Tongue (tissue), 3 donors: ENCODE measurements at places on chromosomes 16 and 17.

DNA sequence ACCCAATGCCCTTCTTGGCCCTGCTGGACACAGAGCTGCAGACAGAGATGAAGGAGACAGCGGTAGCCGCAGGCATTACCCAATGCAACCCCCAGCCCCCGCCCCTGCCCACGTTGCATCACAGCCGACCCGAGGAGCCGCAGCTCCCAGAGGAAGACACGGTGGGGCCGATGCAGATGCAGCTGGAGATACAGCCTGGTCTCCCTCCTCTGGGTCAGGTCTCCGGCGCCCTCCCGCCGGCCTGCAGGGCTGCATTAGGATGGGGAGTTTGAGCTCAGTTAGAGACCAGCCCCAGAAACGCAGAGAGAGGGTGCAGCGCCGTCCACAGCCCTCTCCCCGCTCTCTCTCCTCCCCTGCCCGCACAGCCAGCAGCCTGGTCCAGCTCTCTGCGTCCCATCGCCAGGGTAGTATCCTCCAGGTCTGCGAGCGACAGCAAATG, 19.4 kb upstream of the UBE2I start:
- no peak for DNase-seq

DNA sequence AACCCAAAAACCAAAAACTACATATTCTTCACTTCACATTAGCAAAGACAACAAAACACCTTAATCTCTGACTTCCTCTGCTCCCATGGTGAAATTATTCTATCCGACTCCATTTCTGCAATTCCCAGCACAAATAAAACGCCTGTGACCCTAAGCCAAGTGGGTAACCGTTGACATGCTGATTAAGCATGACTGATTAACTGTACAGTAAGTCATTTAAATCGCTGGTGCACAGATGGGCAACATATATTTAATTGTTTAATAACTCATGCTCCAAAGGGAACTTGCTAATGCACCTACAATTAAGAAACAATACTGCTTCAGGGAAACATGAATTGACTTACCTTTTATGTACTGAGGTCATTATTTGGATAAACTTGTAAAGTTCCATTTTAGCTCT, 436.7 kb downstream of the KIF2B start:
- no peak for DNase-seq

DNA sequence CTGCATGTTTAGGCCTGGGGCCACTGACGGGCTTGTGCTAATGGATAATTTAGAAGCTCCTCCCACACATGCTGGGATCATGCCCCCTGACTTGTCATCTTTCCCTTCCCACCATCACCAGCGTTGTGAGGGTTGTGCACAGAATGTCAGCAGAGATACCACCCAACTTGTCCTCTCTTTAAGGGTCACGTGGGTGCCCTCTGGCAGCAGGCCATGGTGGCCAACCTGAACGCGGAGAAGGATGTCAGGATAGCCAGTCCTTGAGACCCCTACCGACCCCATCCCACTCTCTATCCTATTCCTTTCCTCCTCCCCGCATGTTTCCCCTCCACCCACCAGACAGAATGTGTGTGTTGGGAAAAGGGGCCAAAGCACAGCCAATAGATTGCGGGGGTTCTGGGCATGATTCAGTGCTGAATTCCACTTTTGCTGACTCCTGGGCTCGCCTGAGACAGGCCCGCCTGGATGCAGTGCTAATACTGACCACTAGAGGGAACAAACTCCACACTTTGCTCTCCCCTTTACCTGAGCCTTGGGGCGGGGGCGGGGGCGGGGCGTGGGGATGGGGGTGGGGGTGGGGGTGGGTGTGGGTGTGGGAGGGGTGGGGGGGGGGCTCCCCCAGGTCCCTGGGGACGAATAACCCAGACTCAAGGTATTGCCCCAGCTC, at the start of gene GH2:
Gene GH2 (minus strand): TSS at position 10 of the 667 bp plus-strand sequence. CDS start 143 bp downstream, outside the sequence.
- DNase-seq, result peak; percentile 48

DNA sequence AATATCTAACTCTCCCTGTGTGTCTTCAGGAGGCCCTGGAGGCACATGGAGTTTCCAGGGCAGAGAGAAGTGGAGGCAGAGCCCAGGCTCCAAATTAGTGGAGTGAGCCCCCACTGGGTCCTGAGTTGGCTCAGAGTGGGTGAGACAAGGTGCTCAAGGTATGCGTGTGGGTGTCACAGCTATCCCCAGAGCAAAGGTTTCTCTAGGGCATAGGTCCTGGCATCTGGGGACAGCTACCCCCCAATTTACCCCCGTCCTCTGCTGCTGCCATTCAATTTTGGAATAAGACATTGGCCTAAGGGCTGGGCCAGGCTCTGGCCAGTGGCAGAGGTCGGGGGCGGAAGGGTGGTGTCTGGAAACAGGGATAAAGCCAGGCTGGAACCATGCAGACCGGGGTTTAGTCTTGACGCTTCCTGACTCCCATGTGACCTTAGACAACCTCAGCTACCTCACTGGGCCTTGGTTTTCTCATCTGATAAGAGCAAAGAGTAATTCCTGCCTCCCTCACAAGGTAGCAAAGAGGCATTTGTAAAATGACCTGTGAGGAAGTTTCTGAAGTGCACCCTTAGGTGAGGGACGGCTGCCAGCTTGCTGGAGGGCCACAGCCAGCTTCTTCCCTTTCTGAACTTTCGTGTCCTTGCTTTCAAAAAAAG, 78.2 kb upstream of the TMEM97 start:
- no peak for DNase-seq

- DNase-seq, result peak; percentile 63
Measured at GRCh38 chr16:82761236-82761635, 134.5 kb downstream of the CDH13 start.

GRCh38 chr16:79928142-79928873, 327.8 kb upstream of the MAF start:
- DNase-seq, result peak; percentile 59

- DNase-seq, result no peak
Measured at GRCh38 chr17:31444026-31444425, 52.6 kb downstream of the RAB11FIP4 start.

GRCh38 chr17:3659541-3660111, 8.8 kb downstream of the TAX1BP3 start:
- peak; percentile 30 for DNase-seq

DNA sequence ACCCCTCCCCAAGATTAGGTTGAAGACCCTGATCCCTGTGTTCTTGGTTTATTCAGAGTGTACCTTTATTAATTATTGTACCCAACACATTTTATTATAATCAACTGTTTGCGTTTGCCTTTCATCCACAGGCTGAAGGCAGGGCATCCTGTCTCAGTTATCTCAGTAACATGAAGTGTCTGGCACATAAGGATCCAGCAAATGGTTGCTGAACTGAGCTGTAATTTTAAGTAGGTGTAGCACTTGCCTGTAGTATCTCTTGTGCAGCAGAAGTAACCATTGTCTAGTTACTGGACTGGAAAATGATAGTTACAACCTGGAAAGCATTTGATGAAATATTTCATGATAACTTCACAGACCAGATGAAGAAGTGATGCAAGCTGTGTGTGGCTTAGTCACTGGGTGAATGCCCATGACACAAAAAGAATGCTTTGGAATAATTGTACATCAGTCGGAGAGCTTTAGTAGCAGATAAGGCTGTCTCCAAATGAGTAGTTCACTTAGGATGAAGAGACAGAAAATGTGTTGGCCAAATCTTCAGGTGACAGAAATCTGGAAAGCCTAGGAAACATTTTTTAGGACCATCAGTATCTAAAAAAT, 56.6 kb downstream of the ESRP2 start:
- no peak for DNase-seq

DNA sequence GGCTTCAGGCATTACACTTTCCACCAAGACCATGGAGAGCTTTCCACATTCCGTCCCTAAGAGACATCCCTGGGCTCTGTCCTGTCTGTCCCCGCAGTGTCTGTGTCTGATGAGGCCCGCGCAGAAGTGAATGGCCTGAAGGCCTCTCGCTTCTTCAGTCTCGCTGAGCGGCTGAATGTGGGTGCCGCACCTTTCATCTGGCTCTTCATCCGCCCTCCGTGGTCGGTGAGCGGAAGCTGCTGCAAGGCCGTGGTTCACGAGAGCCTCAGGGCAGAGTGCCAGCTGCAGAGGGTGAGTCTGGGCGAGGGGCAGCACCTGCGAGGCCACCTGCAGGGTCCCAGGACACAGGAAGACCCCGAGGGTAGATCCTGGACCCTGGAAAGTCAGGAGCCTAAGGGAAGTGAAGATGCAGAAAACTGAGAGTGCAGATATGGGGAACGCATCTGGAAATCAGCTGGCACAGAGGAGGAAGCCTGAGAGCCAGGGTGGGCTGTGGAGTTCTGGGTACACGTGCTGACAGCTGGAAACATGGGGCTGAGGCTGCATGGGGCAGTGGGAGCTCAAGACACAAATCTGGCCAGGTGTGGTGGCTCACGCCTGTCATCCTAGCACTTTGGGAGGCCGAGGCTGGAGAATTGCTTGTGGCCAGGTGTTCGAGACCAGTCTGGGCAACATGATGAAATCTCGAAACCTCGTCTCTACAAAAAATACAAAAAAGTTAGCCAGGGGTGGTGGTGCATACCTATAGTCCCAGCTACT, 8.0 kb downstream of the CCNF start:
- no peak for DNase-seq

GRCh38 chr16:48113001-48113400, 42.8 kb downstream of the ABCC12 start:
- no peak for DNase-seq

DNA sequence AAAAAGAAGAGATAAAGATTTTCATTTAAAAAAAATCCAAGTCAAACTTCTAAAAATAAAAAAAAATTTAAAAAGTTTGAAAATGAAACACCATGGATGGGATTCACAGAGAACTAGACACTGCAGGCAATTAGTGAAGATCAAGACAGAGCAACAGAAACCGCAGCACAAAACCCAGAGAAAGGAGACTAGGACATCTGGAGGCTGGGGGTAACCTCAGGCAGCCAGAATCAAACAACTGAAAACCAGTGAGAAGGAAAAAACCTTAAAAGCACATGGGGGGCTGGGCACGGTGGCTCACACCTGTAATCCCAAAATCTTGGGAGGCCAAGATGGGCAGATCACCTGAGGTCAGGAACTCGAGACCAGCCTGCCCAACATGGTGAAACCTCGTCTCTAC, 30.6 kb downstream of the LITAFD start:
- DNase-seq, result no peak

GRCh38 chr17:43366891-43367736, 31.7 kb upstream of the ARL4D start:
- DNase-seq, result no peak

DNA sequence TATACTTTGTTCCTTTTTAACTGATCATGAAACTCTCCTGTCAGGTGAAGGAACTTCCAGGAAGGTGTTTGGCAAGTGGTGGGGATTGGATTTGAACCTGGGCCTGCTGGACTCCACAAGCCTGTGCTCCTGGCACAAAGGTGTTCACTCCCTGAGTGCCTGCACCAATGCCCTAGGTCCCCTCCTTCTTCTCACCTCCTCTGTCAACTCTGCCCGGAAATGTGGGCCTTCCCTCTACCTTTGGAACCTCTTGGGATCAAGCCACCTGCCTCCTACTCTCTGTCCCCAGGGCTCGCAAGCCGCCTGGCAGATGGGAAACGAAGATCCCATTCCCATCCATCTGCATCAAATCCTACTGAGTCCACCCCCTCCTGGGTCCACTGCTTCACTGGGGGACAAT, 40.0 kb downstream of the RTN4RL1 start:
- DNase-seq, result no peak

- DNase-seq, result no peak
Measured at GRCh38 chr16:53960954-53961616, 257.1 kb downstream of the FTO start.

DNA sequence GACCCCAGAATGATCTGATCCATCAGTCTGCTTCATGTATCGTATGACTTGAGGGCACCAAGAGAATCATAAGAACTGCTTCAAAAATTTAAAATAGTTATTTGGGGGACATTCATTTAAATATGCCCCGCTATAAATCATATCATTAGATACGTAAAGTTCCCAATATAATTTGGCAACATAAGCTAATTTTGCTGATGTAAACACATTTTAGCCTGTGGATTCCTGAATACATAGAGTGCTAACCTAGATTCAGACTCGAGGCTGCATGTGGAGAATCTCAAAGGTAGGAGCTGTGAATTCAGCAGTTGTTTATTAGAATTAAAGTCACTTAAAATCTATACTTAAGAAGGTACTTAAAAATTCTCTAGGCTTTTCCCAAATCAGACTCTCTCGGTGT, 24.9 kb downstream of the ANKFN1 start:
- DNase-seq, result no peak

DNA sequence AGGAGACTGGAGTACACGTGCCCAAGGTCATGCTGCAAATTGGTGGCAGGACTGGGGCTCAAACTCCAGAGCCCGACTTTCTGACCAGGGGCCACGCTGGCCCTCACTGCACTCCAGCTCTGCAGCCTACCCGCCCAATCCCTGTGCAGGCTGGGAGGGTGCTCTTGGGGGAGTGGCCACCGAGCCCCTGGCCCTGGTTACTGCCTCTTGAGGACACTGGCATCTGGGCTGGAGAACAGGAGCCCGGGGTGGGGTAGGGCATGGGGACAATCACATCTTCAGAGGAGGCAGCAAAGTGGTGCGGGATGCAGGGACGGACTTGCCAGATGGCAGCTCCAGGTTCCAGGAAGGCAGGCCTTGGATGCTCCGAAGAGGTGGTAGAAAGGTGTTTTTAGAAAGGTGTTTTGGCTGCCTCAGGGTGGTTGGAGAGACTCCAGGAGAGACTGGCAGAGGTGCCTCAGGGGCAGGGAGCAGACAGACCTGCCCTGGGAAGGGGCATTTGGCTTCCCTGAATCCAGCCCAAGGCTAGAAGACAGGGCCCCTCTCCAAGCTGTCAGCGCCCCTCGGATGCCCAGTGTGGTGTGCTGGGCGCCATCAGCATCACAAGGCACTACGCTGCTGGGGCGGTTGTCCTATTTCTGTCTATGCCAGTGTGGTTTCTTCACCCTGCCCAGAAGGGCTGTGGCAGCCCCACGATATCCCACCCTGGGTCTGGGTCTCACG, 220.6 kb downstream of the NTN1 start:
- no peak for DNase-seq

DNA sequence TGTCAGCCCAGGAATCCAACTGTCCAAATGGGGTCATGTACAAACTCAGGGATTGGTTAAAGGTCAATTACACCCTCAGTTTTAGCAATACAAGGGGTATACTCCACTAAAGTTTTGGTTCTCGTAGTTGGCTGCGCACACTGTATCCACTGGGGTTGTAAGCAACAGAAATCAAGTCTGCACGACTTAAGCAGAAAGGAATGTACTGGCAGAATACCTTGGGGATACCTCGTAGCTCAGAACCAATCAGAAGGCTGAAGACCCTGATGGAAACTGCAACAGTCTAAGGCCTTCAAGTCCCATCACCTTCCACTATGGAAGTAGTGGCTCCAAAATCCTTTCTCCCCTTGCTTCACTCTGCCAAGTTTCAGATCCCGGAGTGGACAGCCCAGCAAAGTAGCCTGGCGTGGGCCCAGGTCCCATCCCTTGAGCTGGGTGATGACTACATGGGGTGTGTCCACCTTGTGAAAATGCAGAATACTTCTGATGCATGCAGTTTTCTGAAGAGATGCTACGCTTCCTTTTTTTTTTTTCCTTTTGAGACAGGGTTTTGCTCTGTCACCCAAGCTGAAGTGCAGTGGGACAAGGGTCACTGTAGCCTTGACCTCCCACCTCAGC, 21.1 kb upstream of the RPH3AL start:
- DNase-seq, result no peak
